ENCODE measurements at places on chromosomes 16 and 17.

DNA sequence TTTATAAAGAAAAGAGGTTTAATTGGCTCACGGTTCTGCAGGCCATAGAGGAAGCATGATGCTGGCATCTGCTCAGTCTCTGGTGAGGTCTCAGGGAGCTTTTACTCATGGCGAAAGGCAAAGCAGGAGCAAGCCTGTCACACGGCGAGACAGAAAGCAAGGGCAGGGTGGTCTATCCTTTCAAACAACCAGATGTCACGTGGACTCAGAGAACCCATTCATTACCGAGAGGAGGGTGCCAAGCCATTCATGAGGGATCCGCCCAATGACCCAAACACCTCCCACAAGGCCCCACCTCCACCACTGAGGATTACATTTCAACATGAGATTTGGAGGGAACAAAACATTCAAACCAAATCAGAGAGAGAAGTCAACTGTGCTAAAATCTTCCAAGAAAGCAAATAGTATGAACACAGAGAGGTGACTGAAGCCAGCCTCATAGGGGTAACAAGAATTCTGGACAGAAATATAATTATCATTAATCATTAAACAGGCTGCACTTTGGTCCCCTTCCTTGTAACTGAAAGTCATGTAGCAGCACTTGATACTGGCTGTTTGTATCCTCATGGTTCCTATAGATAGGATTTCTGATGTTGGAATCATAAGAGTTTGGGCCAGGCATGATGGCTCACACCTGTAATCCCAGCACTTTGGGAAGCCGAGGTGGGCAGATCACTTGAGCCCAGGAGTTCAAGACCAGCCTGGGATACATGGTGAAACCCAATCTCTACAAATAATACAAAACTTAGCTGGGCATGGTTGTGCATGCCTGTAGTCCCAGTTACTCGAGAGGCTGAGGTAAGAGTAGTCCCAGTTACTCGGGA lies 52.5 kb upstream of the B4GALNT2 start:
- DNase-seq: no peak

GRCh38 chr17:14334919-14335318 lies 34.0 kb downstream of the HS3ST3B1 start:
- DNase-seq: no peak

GRCh38 chr17:51014129-51014528 lies 106.5 kb downstream of the SPAG9 start:
- DNase-seq: no peak

GRCh38 chr16:5228369-5228768 lies 130.8 kb upstream of the EEF2KMT start:
- no peak for DNase-seq

GRCh38 chr17:13096291-13096690 lies 78.5 kb upstream of the ELAC2 start:
- DNase-seq: no peak

DNA sequence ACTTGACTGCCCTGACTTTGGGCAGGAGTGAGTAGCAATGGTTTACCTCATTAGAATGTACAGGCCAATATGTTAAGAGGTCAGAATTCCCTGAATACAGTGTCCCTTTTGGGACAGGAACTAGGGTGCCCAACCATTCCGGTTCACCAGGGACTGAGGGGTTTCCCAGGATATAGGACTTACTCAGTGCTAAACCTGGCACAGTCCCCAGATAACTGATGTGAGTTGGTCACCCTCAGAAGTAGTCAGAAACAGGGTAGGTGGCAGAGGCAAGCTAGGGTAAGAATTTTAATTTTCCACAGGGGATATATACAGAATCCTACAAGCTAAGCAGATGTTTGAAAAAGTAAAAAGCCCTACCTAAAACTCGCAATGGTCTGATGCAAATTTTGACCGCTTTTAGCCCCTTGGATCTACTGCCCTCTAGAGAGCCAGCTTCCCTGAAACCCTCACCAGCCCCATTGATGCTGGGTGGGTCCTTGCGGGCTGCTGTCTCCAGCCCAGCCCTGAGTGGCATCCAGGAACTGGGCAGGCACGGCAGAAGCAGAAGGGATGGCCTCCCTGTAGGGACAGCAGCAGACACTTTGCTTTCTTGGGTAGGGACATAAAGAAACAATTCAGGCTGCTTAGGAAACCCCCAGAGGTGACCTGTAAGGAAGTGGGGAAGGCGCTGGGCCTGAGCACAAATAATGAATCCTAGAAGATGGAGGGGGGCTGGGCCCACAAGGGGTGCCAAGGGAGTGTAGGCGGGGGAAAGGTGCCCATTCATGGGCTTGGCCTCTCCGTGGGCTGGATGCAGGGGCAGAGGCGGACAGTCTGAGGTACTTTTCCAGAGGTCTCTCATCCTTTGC lies 434.8 kb downstream of the SLC39A11 start:
- DNase-seq: no peak

- DNase-seq: no peak
Observed at GRCh38 chr17:1750628-1751027, 8.0 kb downstream of the SERPINF2 start.

GRCh38 chr16:77680496-77680895 lies 41.8 kb upstream of the NUDT7 start:
- no peak for DNase-seq

DNA sequence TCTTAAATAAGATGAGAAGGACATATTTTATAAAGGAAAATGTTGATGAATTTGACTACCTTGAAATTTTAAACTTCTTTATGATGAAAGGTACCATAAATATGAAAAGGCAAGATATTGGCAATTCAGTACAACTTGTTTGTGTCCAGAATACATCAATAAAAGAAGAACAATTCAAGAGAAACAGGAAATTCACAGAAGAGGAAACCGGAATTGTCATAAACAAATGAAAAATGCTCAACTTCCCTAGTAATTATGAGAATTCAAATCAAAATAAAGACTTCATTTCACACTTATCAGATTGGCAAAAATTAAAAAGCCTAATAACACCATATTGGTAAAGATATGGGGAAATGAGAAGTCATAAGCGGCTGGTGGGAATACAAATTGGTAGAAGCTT lies 54.3 kb downstream of the WSB1 start:
- no peak for DNase-seq

DNA sequence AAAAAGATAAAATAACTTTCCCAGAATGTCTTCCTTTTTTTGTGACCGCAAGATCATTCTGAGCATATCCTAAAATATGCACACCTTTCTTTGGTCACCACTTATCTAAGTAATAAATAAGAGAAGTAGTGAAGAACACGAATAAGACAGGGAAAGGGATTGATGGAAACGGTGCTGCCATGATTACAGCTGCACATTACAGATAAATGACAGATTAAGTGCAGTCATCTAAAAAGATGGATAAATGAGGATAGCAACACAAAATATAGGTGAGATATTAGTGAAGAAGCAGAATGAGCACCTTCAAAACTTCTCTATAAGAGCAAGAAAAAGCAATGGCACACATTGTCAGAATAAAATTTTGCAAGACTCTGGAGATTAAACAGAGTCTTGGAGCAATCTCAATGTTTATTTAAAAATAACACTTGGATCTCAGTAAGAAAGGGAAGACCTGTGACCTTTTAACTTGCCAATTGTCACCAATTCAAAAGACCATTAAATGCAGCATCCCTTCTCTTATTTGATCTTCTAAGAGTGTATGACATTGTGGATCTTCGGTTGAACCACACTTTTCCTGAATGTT lies 567.1 kb downstream of the KCNJ2 start:
- DNase-seq: no peak

DNA sequence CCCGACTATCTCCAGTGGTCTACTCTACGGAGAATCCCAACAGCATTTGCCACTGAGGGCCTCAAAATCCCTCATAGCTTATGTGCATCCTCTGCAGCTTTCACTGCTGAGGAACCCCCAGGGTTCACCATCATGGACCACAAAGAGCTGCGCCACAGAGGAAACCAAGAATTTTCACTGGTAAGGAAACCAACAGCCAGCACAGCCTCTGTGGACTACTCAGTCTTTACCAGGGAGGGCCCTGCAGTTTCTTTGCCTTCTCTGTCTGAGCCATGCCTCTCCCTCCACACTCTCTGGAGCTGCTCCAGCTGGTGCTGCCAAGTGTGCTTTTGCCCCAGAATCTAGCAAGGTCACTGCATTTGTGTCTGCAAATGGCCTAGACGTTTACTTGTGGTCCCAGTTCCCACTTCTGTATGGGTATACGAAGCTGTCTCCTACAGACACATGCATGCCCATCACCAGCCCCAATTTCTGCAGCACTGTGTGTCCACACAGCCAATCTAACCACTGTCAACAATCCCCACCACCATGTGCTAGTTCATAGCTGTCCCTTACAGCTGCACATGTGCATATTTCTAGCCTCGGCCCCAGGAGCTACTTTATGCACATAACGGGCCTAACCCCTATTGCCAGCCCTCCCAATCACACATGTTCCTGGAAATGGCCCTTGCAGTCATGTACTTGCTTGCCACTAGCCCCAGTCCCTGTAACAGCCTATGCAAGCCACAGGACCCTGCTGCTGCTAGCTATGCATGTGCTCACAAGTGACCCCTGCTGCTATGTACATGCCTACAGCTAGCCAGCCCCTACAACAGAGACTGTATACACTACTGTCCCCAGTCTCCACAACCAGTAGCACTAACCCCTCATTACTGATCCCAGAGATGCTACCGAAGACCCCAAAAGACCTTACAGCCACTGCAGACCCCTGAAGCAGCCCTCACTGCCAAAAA lies 1437.4 kb downstream of the CDH11 start:
- no peak for DNase-seq

DNA sequence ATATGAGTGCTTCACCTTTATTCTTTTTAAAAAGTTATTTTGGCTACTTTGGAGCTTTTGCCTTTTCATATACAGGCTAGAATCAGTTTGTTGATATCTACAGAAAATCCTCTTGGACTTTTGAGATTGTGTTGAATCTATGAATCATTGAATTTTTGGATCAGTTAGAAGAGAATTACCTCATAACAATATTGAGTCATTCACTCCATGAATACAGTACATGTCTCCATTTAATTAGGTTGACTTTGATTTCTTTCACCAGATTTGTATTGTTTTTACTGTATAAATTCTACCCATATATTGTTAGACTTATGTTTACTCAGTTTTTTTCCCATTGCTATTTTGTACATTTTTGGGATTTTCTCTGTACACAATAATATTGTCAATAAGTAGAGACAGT lies 54.4 kb downstream of the TAOK1 start:
- no peak for DNase-seq

GRCh38 chr17:45813048-45813725 lies 29.1 kb downstream of the CRHR1 start:
- DNase-seq: no peak

GRCh38 chr17:17782523-17783115 lies 54.2 kb downstream of the SREBF1 start:
- DNase-seq: peak; percentile 26

DNA sequence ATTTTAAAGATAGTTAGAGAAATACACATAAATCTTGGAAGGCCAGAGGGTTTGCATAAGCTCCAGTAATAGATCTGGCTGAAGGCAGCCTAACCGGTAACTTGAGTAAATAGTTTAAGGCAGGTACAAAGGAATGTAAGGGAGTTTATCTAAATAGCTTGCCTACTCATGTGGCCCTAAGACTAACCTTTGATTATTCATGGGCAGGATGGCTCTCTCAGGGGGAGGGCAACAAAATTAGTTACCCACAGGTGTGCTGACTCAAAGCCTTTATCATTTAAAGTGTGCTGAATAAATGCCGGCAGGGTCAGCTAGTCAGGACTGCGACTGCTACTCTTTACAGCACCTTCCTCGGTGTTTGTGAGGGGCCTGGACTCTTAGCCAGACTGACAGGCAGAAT lies 761.3 kb upstream of the KIF2B start:
- no peak for DNase-seq

DNA sequence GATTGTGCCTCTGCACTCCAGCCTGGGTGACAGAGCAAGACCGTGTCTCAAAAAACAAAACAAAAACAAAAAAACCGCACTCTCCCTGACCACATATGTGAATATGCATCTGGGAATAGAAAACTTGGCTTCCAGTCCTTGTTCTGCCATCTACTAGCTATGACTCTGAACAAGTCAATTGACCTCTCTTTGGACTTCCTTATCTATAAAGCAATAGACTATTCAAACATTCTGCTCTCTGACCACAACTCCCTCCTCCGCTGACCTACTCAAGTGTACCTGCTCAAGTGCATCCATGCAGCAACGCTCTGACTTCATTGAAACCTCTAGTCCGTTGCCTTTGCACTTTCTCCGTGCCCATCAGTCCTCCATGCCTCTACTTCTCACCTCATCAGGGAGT lies 52.6 kb upstream of the KDM6B start:
- DNase-seq: no peak

DNA sequence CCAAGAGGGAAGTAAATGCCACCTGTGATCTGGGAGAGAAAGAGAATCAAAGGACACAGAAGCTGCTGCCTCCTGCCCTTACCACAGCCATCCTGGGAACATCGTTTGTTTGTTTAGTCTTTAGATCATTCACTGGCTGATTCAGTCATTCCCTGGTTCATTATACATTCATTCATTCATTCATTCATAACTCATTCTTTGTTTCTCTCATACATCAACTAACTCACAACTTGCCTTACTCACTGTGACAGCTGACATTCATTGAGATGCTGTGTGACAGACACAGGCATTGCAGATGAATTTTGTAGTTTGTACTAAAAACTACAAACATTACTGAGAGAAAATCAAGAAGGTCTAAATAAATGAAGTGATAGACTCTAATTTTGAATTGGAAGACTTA lies 291.0 kb upstream of the TNRC6C start:
- DNase-seq: no peak

GRCh38 chr16:894841-895240 lies 75.9 kb downstream of the LMF1 start:
- no peak for DNase-seq

DNA sequence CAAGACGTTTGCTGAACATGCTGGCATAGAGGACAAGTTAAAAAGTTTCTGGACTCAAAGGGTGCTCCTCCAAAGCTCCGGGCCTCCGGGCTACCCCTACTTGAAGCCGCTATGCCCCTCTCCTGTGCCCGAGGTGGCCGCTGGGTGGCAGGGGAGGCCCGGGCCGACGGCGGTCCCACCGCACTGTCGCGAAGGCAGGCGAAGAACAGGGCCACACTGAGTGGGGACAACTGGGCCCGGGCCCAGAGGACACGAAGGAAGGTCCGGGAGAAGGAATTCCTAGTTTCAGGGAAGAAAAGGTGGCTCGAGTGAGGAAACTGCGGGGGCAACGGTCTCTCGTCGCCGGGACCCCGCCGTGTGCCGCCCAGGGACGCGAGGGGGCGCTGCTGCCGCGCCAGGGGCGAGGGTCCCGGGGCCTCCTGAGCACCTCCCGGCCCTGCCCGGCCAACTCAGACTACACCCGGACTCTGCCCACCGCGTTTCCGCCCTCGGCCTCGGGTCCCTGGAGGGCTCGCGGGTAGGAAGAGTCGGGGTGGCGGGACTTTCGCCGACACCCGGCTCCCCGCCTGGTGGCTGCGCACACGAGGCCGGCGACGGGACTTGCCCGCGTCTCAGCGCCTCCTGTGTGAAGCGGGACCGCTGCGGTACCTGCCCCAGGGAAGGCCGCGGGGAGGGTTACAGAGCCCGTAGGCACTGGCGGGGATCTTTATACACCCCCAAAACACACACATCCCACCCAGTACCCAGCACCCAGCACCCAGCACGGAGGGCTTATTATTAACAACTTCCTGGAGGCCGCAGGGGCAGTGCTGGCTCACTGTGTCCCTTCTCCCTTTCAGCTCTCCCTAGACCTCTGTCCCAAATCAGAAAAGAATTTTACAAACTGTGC lies 772 bp upstream of the CHCT1 start:
- DNase-seq: peak; percentile 80
